ENCODE measurements at places on chromosomes 16 and 17.
A peak's percentile ranks its signal among the peaks of the same experiment; 100 is the strongest.

- no peak for DNase-seq
Observed at GRCh38 chr16:12350945-12351344, 374.4 kb downstream of the SNX29 start.

DNA sequence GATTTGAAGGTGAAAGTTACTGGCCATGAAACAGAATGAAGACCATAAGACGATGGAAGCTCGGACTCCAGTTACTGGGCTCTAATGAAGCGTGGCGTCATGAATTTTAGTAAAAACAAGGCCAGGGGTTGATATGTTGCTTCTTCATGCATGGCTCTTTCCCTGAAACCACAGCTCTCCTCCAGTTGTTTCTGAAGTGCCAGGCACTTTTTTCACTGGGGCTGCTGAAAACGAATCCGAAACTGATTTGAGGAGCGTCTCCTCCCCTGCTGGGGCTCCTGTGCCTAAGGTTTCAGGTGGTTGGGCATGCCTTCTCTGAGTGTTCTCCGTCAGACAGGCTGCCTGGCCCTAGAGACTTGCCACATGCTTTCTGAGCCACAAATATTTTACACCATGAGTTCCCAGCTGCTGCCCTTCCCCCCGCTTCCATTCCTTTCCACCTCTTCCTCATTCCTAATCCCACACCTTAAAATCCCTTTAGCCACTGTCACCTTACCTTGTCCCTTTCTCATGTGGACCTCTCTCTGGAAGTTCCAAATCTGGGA lies 3.7 kb upstream of the MYL4 start:
- DNase-seq, result peak; percentile 51

- DNase-seq, result no peak
Observed at GRCh38 chr17:82528484-82529265, 9.1 kb downstream of the FOXK2 start.

GRCh38 chr16:77856438-77857160 lies 68.2 kb downstream of the VAT1L start:
- DNase-seq, result no peak

- DNase-seq, result no peak
Observed at GRCh38 chr17:65401561-65401960, 159.9 kb downstream of the AXIN2 start.
